ENCODE measurements at places on chromosomes 1 and 21.

DNA sequence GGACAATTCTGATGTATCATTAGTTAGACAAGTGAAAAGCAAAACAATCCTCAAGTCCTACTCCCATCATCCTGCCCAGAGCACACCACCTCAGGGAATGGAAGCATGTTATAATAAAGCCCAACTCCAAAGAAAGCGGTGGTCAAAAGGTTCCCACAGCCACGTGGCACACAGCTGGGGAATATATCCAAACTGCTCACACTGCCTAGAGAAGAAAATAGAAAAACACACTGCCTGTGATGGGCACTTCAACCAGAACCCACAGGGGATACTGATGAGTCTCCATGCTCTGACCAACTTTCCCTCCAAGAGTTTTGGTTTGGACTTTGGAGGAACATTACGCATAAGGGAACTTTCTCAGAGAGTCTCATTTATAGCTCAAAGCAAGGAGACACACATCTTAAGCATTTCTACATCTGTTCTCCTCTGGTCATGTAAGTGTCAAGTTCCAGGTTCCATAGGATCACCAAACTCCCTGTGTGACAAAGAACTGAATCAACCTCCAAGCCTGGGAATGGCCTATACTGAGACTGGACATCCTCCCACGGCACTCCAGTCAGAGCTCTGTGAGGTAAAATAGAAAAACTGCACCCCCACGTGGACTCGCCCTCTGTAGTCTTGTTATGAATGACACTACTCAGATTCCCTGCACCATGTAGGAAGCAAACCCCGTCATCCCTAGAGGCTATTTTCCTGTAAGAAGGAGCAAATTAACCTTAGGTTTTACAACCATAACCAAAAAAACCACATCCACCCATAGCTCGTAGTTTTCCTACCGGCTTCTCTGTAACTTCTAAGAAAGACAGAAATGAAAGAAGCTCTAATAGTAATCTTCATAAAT lies 12.2 kb downstream of the DSTYK start:
- no peak for DNase-seq

GRCh38 chr1:25580927-25581326 lies 35.7 kb upstream of the MAN1C1 start:
- no peak for DNase-seq

GRCh38 chr1:203276916-203277545 lies 28.3 kb upstream of the BTG2 start:
- DNase-seq = no peak

DNA sequence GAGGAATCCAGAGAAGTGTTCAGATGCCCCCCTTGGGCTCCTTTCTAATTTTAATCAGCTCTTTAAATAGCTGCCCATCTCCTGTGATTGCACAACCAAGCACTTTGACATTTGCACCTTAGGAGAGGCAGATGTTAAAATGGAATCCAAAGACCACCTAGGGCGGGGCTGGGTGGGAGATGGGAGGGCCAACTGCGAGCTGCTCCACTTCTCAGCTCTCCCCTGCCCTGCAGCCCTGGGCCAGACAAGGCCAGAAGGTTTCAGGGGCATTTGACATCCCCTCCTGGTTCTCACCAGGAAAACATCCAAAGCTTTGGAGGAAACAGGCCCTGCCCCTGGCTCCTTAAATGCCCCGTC lies 106.9 kb downstream of the DHRS3 start:
- no peak for DNase-seq

GRCh38 chr1:160704250-160704649 lies 7.4 kb downstream of the CD48 start:
- no peak for DNase-seq

DNA sequence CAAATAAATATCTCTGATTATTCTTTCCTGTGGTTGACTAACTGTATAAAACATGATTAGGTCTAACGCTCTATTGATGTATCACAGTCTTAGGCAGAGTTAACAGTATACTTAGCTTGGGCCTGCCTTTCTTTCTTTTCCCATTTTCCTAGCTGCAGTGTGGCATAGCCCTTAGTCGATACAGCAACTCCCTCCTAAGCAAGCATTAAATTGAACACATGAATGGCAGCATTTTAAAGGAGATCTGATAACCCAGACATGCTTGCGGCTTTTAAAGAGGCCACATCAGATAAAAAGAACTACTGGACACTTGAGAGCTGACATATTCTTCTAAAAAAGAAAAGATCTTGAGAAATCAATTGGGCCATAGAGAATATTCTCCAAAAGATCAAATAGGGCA lies 312.0 kb upstream of the TMPRSS15 start:
- no peak for DNase-seq

DNA sequence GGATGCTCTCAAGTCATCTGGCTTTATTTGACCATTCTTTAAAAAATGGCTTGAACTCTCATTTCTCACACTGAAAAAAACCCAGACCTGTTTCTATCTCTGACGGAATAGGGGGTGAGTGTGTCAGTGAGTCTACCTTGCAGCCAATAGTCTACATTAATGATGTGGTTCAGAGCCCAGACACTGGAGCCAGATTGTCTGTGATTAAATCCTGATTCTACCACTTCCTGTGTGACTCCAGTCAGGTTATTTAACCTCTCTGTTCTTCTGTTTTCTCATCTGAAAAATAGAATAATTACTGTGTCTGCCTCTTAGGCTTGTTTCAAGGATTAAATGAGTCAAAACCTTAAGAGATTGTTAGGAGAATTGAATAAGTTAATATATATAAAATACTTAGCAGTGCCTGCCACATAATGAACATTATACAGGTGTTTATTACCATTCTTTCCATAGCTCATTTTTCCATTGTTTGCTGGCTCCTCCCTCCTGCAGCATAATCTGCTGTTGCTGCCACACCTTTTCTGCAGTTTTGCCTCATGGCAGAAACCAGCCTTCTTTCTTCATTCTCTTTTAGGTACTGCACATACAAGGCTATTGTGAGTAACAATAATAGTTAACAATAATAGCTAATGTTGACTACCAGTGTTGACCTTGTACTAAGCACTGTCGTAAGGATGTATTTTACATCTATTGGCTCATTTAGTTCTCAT lies 157.6 kb upstream of the IVNS1ABP start:
- DNase-seq = no peak

DNA sequence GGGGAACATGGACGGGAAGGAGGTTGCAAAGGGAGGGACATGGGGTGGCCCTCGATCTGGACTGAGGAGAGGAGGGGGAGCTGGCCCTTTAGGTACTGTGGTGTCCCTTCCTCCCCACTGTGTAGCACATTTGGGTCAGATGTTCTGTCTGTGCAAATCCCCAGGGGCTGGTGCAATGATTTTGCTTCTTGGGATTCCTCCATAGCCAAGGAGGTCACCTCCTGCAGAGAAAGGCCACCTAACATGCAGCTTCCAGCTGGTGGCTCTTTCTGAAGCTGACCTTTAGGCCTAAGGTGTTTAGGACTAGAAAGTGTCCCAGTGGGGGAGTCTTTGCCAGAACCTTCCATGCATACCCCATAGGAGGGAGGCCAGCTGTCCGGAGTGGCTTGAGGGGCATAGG lies 9.0 kb upstream of the MYOM3 start:
- no peak for DNase-seq

- DNase-seq = no peak
Observed at GRCh38 chr1:200388791-200389190, 21.0 kb downstream of the ZNF281 start.

GRCh38 chr21:35005560-35006224 lies 43.4 kb downstream of the RUNX1 start:
- DNase-seq = no peak

DNA sequence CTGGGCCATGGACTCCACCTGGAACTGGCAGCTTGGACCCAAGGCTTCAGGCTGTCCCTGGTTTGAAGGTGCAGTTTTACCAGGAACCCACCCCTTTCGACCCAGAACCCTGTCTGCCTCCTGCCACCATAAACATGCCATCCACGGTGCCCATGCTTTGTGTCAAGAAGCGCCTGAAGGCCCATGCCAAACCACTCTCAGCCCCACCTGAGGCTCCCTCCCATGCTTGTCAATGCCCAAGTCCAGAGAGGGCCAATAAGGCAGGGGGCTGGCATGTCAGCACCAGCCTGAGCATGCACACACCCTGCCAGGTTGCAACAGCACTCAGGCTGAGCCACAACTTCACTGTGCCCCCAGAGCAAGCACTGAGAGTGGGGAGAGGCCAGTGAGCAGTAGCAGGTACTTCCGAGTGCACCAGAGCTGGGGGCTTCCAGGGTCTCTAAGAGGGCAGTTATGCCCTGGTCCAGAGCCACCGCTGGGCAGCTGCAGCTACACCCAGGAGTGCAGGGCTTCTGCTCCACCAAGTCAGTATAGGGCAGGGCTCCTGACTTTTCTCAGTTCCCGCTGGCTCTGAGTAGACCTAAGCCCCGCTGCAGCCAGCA lies 1256.0 kb downstream of the AMY1C start:
- no peak for DNase-seq

DNA sequence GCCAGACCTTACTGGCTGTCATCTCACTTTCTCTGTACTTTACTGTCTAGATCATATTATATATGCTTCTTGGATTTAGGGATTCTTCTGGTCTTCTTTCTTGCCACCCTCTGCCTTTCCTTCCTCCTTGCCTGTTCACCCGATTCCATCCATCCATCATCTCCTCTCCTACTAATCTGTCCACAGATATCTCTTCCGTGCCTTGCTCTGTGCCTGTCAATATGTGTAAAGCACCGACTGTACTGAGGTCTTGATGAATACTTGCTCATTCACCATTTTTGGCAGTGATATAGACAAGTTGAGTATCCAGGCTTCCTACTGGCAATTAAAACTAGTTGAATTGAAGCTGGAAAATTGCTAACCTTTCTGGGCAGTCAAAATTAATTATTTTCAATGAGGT lies 8.1 kb downstream of the FMN2 start:
- DNase-seq = no peak

DNA sequence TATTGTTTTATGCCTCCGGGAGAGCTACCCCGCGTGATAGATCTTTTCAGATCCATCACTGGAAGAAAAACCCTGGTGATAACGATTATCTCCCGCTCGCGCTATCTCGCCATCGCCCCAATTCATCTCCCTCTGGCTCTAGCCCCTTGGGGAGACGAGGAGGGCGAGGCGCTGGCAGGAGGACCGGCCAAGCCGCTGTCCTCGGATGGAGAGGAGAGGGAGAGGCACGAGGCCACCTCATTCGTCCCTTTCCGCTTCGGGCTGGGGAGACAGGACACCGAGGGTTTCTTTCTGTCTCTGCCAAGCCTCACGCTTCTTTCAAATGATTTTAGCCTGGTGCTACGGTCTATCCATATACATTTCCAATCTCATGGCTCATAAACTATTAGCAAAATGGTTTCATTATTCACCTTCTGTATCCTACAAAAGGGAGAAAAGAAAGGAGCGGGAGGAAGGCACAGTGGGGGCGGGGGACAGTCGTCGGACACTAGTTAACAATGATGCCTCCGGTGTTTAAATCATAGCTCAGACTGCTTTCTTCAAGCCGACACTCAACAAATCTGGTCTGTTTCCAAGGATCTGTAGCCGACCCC lies 415.0 kb upstream of the ESRRG start:
- DNase-seq = no peak

DNA sequence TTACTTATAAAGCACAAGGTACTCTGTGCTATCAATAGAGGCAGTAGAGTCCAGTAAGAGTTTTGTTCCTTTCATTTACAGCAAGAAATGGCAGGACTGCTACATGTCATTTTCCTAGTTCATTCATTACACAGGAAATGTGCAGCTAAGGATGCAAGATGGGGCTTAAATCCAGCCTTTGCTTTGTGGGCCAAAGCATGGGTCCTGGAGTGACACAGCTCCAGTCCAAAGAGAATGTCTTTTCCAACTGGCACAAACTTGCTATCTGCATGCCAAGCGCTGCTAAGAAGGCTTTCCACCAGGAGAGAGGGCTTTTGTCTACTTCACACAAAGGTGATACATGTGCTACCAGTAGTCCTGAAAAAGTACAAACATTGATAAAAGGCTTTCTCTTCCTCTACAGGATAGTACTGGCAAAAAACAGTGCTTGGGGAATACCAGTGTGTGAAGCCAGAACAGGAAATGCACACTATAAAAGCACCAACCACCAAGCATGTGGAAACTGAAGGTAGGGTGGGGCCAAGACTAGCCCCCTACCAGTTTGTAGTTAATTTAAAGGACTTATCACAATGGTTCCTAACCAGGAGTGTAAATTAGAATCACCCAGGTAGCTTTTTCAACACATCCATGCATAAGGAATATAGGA lies 68.7 kb downstream of the ARID4B start:
- no peak for DNase-seq

- DNase-seq = no peak
Observed at GRCh38 chr1:67696708-67697107, 11.7 kb downstream of the GADD45A start.

- DNase-seq = no peak
Observed at GRCh38 chr1:38004284-38005108, 818 bp downstream of the FHL3 start.

DNA sequence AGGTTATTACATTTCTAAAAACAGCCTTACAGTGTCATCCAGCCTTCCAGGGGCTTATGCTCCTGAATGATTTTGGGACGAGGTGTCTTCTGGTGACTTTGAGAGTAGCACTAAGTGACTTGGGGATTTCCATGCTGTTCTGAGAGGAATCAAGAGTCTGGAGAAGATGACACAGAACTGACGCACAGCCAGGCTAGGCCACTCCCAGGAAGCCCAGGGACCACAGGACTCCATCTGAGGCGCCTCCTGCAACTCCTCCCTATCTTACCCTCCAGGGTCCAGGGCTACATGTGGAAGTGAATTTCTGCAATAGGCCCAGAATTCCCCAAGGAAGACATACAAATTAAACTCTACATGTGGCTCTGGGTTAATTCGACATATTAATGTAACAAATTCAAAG lies 92.5 kb downstream of the SLC25A24 start:
- peak; percentile 31 for DNase-seq

DNA sequence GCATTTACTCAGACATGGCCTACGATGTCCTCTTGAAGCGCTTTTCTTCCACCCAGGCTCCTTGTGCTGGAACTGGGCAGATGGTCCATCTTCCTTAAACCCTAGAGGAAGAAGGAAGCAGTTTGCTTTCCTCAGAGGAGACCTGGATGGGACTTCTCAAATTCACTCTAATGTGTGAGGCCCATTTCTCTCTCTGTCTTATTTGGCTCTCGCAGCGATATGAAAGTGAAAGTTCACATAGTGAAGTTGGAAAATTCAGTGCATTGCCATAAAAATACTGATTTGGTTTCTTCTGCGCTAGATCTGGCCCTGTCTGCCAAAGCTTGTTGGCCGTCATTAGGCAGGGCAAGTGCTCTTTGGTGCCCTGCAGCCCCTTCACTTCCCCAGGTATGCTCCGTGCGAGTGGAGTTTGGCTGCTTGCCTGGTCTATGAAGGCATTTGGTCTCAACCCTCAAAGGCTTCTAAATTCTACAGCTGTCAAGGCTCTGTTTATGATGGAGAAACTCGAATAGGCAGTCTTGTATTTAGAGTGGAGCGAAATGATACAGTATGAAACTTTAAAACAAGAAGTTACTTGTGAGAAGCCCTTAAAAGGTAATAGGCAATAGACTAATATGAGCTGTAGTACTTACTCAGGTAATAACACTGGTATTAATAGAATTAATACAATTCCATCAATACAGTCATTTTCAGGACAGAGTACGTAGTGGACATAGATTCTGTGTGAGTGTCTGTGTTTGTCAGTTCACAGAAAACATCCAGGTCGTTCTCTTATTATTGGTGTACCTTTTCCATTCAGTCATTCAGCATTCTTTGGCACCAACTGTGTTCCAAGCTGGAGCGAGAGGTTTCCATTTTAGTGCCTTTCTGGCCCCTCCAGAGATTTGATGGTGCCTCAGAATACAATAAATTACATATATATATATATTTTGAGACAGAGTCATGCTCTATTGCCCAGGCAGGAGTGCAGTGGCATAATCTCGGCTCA lies 20.5 kb downstream of the SZRD1 start:
- peak; percentile 80 for DNase-seq

Data from fibroblast of the aortic adventitia (primary cell).